ENCODE measurements at places on chromosomes 1 and 21.

GRCh38 chr21:44551340-44551961, at the start of gene KRTAP10-2:
KRTAP10-2 (minus strand) TSS chr21:44551505; CDS start chr21:44551458, 47 bp downstream.
- DNase-seq, result no peak

GRCh38 chr1:36776948-36777831, 257.1 kb downstream of the GRIK3 start:
- DNase-seq, result no peak

GRCh38 chr1:169550294-169550693, 36.0 kb downstream of the F5 start:
- DNase-seq, result peak; percentile 34

- DNase-seq, result peak; percentile 89
Observed at GRCh38 chr1:111227851-111228747, 586 bp downstream of the CHI3L2 start.

DNA sequence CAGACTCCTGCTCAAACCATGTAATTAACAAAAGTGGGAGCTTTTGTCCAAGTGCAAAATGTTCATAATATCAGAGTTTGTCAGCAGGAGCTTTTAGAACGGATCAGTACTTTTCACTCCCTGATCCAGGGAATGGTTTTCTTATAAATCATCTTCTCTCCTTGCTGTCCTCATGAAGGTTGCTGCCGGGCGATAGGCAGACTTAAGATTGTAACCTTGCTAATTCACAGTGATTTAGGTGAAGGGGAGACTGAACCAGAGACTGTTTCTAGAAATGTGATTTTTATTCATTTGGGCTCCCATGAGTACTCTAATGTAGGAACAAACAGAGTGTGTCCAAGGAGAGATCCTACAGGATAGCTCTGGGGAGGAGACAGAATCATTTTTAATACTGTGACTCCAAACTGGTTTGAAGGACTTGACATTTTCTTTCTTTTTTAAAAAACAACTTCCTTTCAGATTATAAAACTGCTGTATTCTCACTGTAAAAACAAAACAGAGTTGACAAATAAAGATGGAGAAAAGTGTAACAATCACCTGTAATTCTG, 23.7 kb downstream of the ELAVL4 start:
- DNase-seq, result no peak

DNA sequence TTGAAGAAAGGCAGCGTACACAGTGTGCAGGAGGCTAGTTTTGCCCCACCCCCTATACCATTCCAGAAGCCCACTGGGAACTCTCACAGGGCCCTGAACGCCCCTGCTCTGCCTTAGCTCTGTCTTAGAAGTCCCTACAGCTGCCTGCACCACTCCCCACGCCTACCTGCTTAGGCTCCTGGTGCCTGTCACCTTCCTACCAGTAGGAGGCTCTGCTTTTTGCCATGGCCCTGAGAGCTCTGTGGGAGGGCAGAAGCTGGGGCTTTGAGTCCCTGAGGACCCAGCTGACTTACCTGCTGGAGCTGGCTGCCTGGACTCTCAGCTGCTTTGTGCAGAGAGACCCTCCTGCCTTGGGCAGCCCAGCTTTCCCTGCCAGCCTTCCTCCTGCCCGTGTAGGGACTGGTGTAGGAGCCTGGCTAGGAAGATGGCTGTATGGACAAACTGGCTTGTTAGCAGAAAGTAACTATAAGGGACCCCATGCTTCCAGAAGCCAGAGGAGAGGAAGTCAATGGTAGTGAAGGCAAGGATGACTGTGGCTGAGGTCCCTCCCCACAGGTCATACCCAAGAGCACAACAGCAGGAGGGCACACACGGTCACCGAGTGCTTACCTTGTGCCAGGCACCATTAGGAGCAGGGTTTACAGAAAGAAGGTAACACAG, 9.8 kb upstream of the CELSR2 start:
- no peak for DNase-seq

DNA sequence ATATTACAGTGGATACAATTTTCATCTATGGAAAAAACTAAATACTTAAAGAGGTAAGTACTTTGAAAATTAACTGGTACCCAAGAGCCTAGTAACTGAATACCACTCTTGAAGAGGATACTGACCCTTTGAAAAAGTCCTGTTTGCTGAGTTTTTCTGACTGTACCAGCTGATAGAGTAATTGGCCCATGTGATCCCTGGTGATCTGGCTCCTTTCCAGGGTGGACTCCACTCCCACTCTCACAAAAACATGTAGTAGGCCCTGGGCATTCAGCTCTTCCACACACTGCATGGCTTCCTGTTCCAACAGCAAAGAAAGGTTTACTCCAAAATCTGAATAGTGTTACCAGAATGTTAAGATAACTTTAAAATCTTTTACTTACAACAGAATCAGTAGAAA, 53.6 kb upstream of the HP1BP3 start:
- DNase-seq, result no peak

- DNase-seq, result no peak
Observed at GRCh38 chr1:247273013-247273412, 17.1 kb downstream of the VN1R5 start.

- DNase-seq, result no peak
Observed at GRCh38 chr1:85587841-85588240, 7.3 kb downstream of the CCN1 start.
